Inflammatory macrophage treated with lipopolysaccharide for 4 hours (primary cell): ENCODE measurements at places on chromosomes 12 and 14.

GRCh38 chr12:91868054-91868453 is 277.6 kb downstream of the BTG1 start:
- no peak for DNase-seq

DNA sequence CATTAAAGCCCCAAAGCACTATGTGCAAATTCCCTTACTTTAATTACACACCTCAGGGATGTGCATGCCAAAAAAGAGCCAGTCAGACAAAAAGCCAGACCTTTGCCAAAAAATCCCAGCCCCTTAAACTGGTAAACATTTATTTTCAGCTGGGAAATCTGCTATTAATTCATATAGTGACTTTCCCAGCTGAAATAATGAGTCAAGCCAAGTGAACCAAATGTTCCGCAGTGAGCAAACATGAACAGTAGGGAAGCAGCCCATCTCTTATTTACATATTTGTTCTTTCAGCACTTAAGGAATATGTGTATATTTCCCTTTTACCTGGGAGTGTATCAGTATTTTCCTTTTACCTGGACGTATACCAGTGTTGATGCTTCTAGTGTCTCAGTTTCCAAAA is 44.0 kb upstream of the OTX2 start:
- no peak for DNase-seq

DNA sequence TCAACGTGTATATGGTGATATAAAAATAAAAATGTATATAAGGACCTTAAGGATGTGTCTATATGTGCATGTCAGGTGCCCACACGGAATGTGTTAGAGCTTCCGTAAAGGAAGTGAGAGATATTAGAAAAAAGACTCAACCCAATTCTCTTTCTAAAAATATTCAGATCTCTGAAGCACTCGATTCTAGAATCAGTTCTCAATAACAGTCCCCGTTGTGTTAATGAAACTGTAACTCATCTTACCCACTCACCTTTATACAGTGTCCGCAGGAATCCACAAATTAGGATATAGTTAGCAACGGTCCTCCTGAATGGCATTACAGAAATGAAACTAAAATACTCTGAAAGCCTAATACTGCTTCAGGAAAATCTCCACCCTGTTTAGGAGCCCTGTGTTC is 29.3 kb downstream of the GRIN2B start:
- no peak for DNase-seq

DNA sequence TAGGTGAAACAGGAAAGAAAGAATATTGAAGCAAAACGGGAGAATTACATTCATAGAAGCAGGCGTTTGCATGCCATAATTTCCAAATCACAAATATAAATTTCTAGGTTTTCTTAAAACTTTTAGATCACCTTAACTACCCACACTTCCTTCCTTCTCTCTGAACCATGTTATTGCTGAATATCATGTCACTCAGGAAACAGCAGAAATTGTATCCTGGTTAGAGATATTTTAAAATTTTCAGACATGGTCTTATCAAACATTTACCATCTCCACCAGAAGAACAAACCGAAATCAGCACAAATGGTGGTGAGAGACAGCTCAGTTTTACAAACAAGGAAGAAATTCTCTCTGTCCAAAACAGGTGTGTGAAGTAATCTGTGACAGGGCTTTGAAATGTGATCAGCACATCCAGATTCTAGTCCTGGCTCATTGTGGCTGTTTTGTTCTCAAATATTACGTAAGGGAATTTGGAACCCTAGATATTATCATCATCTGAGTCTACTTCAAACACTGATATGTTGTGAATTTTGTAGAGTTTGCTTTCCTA is 16.3 kb downstream of the TESPA1 start:
- DNase-seq: no peak

GRCh38 chr14:52738409-52738808 is 8.4 kb downstream of the STYX start:
- DNase-seq: no peak

GRCh38 chr12:111597831-111598636 is 1.1 kb downstream of the ATXN2 start:
- DNase-seq: peak; percentile 50

DNA sequence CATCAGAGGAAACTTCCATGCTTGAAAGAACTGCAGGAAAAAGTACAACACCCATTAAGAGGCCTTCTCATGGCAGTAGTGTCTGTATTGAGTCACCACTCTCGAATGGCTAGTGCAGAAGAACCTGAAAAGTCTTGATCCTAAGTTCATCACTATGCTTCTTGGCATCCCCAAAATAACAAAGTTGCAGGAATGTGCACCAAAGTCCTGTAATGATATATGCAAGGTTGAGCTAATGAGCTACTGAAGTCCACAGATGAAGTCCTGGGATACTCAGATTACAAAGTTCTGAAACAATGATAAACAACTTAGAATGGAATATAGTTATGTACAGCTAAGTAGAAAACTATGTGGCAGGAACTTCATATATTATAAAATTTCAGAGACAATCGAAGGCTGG is 545.4 kb downstream of the FOXG1 start:
- no peak for DNase-seq

DNA sequence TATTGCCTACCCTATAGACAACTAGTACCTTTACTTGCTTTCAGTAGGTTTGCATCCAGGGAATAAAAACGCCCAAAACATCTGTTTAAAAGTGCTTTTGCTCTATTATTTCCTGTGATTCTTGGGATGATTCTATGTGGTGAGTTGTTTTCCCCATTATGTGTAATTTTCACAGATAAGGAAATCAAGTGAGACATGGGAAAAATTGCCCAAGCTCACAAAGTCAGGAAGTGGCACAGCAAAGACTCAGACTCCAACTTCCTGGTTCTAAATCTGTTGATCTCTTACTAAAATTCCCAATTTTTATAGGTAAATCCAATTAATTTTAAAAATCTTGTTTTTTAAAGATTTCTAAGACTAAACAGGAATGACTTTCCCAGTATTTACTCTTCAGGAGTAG is 39.0 kb downstream of the NID2 start:
- DNase-seq: peak; percentile 8

DNA sequence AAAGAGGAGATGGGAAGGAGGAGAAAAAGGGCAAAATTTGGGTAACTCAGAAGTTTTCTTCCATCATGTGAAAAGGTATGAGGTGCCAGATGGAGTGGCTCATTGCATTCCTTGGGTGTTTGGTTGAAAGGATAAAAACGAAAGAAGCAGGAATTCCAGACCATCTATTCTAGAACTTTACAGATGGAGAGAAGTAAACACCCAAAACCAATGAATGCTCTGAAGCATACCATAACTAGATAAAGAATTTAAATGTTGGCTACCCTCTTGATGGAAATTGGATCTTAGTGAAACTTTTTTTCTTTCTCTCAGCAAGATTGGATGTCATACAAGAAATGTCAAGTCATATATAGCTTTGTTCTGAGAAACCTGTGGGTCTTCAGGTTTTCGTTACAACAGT is 175.6 kb upstream of the FAR2 start:
- no peak for DNase-seq

DNA sequence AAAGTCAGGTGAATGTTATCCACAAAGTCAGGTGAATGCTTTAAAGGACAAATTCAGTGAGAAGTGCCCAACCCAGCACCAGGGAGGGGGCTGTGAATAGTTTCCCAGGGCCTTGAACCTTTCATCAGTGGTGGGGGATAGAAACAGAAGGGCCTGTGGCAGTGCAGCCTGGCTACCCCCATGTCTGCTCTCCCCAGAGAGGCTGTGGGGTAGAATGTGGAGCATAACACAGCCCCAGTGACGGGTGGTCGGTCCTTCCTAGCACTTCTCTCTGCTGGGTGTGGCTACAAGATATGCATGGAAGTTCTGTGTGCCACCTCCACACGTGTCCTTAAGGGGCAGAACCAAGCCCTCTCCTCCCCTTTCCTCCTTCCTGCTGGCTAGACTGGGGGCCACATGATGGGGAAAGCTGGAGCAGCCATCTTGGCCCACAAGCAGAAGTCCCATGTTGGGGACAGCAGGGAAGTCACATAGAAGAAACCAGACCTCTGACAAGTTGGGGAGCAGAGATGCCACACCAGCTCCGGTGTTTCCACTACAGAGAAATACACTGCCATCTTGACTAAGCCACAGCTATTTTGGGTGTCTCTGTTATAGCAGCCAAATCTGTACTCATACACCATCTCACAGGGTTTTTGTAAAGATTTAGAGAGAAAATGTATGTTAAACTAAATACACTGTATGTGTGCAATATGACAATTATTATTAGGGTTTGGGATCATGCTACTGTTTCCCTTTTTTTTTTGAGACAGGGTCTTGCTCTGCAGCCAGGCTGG is 17.0 kb downstream of the RITA1 start:
- DNase-seq: no peak

DNA sequence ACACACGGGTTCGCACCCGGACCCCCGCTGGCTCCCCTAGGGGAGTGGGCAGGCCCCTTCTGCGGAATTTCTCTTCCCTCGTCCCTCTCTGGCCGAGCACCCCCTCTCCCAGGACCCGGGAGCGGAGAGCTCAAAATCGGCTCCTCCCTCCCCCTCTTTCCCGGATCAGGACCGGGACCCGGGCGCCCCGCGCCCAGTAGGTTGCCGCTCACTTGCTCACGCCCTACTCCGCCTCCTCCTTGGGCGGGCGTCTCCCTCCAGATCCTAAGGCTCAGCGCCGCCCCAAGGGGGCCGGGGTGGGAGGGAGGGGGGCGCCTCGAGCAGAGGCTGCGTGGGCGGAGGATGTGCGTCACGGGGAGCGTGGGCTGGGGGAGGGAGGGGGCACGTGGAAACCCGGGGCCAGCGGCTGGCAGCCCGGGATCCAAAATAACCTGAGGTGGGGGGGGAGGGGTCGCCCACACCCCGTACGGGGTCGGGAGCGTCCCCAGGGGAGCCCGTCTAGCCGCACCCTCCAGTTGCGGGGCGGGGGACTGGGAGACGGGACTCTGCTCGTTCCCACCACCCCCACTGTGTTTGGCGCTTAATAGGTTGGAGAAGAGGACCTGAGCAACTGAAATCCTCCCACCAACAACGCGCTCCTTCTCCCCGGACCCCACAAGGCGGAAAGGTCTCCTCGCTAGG is 1.8 kb upstream of the NAB2 start:
- DNase-seq: peak; percentile 84

DNA sequence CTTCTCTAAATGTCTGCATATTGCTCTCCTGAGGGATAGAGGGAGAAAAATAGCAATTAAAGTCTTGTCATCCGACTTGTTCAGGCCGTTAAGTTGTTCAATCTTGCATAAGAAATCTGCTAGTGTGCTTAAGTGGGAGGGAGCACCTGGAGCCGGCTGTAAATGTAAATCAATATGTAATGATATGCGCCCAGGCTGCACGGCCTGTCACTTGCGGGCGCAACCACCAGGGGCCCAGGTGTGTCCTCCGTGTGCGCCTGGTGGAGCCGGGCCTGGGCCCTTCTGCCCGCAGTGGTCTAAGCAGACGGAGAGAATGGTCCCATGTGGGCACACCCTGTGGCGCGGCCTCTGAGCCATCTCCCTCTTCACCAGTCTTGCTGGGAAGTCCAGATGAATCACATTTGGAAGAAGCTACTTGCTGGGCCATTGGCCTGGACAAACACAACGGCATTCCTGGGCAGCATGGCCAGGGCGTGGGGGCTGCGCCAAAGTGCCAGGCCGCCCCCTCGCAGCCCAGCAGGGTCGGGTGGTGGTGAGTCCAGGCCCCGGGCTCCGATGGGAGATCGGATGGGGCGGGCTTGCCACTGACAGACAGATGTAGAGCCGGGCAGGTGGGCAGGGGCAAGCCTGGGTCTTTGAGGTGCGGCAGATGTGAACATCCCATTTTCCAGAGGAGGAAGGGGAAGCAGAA is 193.3 kb upstream of the C14orf180 start:
- DNase-seq: no peak

- DNase-seq: no peak
Measured at GRCh38 chr12:46921048-46921763, 95.4 kb upstream of the SLC38A4 start.

DNA sequence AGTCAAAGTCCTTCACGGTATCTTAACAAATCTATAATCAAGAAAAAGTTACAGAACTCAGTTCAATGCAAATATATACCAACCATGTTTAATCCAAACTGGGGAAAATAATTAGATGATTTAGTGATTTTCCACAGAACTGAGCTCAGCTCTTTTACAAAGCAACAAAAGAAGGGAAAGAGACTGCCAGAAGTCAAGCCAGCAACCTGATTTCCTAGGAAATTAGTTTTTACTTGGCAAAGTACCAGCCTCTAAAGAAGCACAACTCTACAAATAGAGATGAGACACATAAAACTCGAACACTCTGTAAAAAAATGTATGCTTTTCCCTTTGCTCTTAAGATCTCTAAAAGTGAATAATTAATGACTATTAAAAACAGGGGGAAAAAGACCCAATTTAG is 19.4 kb downstream of the NUMB start:
- DNase-seq: no peak

DNA sequence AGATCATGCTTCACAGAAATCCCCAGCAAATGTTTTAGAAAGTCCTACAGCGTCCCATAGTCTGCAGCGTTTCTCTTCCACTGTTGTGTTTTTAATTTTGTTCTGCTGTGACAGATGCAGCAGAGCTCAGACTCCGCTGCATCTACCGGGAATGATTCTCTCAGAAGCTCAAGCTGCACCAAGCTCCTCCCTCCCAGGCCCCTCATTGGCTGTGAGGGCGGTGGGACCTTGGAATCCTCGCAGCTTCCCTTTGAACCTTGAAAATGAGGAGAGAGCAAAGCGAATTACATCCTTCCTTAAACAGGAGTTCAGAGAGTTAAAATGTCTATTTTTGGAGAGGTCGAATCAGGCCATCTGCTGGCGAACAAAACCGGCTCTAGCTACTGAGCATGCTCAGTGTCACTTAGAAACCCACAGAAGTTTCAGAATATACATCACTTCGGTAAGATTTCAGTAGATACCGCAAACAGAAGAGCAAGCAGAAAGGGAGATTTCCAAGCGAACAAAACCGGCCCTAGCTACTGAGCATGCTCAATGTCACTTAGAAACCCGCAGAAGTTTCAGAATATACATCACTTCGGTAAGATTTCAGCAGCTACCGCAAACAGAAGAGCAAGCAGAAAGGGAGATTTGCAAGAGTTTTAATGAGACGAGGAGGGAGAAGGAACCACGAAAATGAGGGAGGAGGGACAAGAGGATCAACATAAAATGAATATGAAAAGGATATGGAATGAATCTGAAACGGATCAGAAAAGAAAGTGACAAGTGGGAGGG is at the start of gene ABCD2:
ABCD2 (minus strand) TSS at position 144 of the 774 bp plus-strand sequence. CDS start 188 bp downstream, outside the sequence.
- peak; percentile 76 for DNase-seq

GRCh38 chr14:66509874-66510273 is 1.9 kb downstream of the GPHN start:
- DNase-seq: no peak

DNA sequence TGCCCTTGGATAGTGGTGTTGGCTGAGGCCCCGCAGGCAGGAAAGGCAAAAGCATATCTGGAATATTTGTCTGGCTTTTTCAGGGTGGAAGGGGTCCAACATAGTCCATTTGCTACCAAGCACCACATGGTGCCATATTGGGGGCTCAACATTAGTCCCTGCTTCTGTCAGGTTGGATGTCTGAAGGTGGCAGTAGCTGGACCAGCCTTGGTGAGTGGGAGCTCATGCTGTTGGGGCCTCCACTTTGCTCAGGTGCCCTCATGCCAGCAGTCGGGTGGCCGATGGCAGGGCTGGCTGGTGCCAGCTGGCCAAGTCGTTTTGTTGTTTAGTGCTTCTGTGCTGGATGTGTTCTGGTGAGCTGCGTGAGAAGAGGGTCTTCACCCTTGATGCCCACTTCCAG is 135.3 kb downstream of the PAPOLA start:
- no peak for DNase-seq

- no peak for DNase-seq
Measured at GRCh38 chr12:34215893-34216285, 193.6 kb downstream of the ALG10 start.

GRCh38 chr12:5230156-5230555 is 186.5 kb downstream of the KCNA5 start:
- no peak for DNase-seq
